ENCODE measurements at places on chromosomes 6 and 20.

DNA sequence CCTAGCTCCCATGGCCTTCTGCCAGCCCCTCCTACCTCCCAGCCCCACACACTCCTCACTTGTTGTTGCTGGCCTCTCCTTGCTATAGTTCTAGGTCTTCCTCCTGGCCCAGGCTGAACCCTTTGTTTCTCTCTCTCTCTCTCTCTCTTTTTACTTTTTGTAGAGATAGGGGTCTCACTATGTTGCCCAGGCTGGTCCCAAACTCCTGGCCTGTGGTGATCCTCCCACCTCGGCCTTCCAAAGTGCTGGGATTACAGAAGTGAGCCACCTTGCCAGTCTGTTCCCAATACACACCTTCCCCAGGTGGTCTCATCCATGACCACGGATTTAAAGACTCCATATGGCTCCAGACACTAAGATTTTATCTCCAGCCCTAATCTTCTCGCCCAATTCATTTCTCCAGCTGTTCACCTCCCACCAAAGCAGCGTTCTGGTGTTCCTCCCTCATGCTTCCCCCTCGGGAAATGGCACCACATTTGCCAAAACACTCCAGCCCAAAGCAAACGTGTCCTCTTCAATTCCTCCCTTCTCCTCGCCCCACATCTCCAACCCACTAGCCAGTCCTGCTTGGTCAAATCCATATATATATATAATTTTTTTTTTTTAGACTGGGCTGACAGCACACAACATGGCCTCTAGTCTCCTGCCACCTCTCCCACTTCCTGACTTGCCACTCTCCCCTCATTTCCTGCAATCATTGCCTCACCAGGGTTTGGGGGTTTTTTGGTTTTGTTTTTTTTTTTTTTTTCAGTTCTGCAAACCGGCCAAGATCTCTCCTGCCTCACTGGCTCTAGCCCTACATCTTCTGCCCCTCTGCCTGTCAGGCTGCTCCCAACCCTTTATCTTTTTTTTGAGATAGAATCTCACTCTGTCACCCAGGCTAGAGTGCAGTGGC is 104.4 kb downstream of the NCR2 start:
- DNase-seq, result no peak

- no peak for DNase-seq
Observed at GRCh38 chr20:44073675-44074071, 113.3 kb downstream of the JPH2 start.

GRCh38 chr6:55543633-55544309 is 35.2 kb downstream of the HMGCLL1 start:
- DNase-seq, result no peak

DNA sequence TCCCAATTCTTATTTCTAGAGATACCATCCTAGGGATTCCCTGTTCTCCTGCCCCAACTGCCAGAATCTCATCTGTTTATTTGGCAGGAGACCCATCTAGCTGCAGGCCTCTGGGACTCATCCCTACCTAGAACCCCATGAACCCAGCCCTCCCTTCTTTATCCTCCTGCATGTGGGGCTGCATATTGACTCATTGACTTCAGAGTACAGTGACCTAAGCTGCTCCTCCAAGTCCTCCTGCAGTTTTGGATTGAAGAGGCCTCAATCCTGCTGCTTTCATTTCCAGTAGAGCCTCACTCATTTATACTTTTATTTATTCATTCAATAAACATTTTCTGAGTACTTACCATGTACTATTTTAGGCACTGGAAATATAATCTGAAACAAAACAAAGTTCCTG is 11.6 kb downstream of the TMEM200A start:
- no peak for DNase-seq

DNA sequence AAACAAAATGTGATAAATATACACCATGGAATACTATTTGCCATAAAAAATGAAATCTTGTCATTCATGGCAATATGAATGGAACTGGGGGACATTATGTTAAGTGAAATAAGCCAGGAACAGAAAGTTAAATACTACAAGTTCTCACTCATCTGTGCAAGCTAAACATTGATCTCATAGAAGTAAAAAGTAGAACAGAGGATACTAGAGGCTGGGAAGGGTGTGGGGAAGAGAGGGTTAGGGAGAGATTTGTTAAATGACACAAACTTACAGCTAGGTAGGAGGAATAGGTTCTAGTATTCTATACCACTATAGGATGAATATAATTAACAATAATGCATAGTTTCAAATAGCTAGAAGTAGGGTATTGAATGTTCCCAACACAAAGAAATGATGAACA is 61.0 kb downstream of the SLC22A2 start:
- DNase-seq, result no peak

GRCh38 chr6:149084026-149084425 is 233.5 kb upstream of the TAB2 start:
- no peak for DNase-seq

DNA sequence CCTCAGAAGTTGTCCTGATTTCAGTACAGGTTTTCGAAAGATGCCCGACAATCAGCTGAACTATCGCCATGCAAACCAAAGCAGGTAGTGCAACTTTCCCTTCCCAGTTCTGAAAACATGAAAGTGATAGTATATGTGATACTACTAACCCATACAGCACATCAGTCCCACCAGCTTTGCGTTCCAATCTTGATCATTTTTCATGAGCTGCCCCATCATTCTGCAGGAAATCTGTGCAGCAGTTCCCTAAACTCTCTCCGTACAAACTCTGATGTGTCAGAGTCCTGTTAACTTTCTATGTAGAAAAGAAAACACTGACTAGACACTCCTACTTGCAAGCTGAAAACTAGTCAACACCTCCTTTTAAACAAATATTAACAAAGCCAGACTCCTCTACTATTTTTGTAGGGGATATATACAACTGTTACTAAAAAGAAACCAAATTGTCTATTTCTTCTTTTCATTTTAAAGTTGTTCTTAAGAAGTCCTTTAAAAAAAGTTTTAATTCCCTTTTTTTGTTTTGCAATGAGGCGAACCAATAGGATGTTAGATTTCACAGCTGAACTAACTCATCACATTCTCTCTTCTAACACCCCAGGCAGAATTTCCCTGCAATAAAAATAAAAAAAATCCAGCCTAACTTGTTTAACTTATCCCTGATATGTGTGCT is 99.6 kb upstream of the DST start:
- DNase-seq, result no peak

DNA sequence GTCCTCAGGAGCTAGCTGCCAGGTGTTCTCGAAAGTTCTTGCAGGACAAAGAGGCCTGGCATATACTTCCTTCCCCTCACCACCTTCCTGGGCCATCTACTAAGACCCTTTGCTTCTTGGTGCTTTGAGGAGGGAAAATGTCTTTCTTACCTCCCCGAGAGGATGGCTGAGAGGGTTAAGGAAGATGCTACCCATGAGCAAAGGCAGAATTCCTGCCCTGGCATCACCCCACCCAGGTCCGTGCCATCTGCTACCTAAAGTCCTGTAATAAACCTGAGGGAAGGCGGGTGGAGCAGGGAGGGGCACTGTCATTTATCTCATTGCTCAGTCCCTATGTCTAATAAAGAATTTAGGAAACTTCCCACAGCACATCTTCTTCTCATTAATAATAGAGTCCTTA is 16.2 kb downstream of the GFOD1 start:
- DNase-seq, result no peak

DNA sequence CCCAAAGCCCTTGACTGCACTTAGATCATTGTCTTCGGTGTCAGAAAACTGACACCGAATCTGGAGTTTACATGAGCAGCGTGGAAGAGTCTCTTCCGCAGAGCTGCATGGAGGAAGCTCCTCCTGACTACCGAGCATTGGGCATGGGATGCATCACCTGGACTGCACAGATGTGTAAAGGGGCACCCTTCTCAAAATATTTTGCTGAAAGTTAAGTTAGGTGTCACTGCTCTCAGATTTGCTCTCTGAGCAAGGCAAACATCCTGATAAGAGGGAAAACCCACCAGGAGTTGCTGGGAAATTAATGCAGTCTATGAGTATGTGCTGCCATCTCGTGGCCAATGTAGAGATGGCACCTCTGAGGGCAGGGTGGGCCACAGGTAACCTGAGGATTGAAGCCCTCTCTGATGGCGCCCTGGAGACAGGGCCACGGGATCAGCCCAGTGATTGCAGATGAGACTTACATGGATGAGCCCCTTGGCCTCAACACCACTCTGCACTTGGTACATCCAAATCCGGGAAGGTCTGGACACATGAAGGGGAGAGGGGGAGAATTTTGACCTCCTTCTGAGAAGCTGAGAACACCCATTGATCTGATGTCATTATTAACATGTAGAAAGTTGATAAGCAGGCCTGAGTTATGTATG is 129.9 kb downstream of the LPA start:
- peak; percentile 77 for DNase-seq

DNA sequence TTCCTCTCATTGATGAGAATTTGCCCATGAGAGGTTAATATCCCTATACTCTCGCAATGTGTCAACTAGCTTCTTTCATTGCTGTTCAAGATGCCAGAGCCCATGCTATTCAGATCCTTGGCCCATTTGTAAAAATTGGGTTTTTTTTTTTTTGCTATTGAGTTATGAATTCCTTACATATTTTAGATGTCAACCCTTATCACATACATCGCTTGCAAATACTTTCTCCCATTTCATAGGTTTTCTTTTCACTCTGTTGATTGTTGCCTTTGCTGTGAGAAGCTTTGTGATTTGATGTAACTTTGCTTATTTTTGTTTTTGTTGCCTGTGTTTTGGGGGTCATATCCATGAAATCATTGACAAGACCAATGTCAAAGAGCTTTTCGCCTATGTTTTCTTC is 32.2 kb upstream of the IPCEF1 start:
- no peak for DNase-seq

GRCh38 chr6:147407571-147407970 is 100.9 kb upstream of the SAMD5 start:
- no peak for DNase-seq

GRCh38 chr20:1263853-1264252 is 2.2 kb upstream of the SNPH start:
- no peak for DNase-seq

- DNase-seq, result no peak
Observed at GRCh38 chr20:46283426-46284039, 24.8 kb downstream of the CDH22 start.

GRCh38 chr6:133312006-133312405 is 70.8 kb downstream of the EYA4 start:
- DNase-seq, result no peak

GRCh38 chr6:43159599-43159998 is 11.5 kb upstream of the SRF start:
- no peak for DNase-seq

DNA sequence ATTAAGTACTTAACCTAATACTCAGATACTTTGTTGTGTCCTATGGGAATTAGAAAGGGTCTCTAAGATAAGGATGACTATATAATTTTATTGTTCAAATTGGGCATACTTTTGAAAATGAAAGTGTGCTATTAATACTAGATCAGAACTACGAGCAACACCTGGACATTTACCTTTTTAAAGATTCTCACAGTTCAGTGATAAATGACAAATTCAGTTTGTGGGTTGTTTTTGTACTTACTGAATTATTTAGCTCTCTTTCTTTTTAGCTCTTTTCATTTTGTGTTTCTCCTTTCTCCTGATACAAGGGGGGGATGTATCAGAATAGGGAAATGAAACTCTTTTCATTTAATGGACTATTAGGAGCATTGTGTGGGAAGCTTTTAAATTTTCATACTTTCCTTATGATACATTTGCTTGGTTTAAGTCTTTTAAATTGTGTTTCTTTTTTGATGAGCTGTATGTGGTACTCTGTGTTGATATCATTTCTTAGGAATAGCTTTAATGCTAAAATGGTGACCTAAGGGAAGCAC is 47.5 kb downstream of the PHF3 start:
- DNase-seq, result no peak

DNA sequence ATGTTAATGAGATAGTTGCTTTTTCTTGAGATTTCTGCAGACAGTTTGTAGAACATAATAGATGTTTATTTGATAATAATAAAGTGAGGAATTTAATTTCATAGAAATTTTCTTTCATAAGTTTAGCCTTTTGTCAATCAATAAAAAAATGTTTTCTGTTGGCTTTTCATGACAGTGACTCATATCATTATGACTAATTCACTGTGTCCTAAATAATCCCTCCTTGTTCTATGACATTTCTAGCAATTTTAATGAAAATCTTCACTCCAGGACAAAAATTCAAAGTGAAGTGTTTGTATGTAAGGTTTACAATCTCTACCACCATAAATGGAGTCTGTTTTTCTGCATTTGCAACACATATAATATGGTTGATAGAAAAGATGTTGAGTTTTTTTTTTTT is 109.9 kb downstream of the UTRN start:
- DNase-seq, result no peak

Data from pancreas (tissue), 10 donors.